ENCODE measurements at places on chromosomes 13 and 19.

- peak; percentile 80 for ATAC-seq
Observed at GRCh38 chr13:106088085-106088484, 447.4 kb downstream of the EFNB2 start.

GRCh38 chr19:3108775-3109174 is 14.6 kb downstream of the GNA11 start:
- peak; percentile 90 for ATAC-seq

- no peak for ATAC-seq
Observed at GRCh38 chr13:45787346-45787745, 64.2 kb downstream of the SIAH3 start.

DNA sequence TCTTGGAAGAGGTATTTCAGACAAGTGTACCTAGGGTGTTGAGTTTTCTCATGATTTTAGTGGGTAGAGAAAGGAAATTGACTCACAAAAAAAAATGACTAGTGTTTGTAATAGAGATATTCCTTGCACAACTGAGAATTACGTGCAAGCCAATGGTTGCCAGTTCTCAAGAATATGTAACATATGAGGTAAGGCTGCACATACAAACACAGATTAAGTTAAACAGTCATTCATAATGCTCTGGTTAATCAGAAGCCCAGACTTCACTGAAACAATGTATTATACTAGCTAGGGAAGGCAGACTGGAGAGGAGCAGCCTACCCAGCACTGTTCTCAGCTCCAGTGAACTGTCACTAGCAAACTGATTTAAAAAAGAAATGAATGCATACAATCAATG is 418.3 kb downstream of the DIAPH3 start:
- peak; percentile 66 for ATAC-seq

GRCh38 chr19:53552001-53552721 is 14.2 kb downstream of the ZNF331 start:
- ATAC-seq, result no peak

DNA sequence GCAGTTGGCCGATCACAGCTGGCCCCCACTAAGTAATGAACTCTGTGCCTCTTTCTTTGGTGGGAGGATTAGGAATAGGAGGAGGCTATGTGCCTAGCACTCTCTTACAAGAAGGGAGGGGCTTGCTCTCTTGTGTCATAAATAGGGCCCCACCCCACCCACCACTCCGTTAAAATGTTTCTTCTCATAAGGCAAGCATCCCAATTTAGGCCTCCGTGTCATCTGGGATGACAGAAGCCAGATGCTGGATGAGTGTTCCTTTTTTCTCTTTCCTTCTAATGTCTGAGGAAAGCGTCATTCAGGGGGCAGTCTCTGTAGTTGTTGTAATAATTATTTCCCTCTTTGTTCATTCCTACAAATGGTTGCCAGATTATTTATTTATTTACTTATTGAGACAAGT is at the start of gene LIPE:
TSS of gene LIPE (minus strand) at position 76 of the 400 bp plus-strand sequence. CDS start 239 bp downstream, outside the sequence.
- ATAC-seq, result no peak

- ATAC-seq, result no peak
Observed at GRCh38 chr19:35383536-35383935, 12.7 kb downstream of the GPR42 start.

All from SK-N-SH treated with all-trans-retinoic acid at 6 μM for 48 hours (cell line).